ENCODE measurements at places on chromosomes 12 and 14. TPM values are rescaled to one million over a fixed set of nuclear protein-coding genes. Genes with fewer than 3 reads are reported as not detected.

The CLEC4D gene
- polyA plus RNA-seq = 2.7 TPM

The MYF5 gene
- not detected for polyA plus RNA-seq

The BTG1 gene
- polyA plus RNA-seq = 60.7 TPM

The TBX3 gene
- 1.9 TPM for polyA plus RNA-seq
